ENCODE measurements at places on chromosomes 1 and 21.

GRCh38 chr1:235417086-235417697 lies 50.0 kb downstream of the TBCE start:
- DNase-seq, result peak; percentile 79

GRCh38 chr21:24225431-24225830 lies 1381.8 kb downstream of the MRPL39 start:
- peak; percentile 65 for DNase-seq

DNA sequence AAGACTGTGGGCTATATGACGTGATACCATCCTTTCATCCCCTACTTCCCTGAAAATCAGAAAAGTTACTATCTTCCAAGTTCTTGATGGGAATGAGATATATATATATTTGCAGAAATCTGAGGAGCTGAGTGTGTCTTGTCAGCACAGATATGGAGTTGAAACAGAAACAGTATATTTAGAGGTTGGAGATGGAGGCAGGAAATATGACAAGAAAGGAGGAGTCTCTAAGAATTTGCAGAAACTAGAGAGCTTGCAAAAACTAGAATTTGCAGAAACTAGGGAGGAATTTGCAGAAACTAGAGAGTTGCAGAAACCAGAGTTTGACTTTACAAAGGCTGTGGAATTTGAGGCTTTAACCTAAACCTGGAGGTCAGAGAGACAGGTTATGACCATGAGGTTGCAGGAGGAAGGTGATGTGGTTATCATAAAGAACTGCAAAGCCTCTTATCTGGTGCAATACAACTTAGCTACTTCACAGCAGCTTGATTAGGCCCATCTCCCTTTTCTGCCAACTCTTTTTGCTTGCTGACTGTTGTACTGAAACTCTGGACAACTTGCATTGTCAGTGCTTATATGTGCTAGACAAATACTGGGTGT lies 22.3 kb downstream of the XCL2 start:
- DNase-seq, result no peak

DNA sequence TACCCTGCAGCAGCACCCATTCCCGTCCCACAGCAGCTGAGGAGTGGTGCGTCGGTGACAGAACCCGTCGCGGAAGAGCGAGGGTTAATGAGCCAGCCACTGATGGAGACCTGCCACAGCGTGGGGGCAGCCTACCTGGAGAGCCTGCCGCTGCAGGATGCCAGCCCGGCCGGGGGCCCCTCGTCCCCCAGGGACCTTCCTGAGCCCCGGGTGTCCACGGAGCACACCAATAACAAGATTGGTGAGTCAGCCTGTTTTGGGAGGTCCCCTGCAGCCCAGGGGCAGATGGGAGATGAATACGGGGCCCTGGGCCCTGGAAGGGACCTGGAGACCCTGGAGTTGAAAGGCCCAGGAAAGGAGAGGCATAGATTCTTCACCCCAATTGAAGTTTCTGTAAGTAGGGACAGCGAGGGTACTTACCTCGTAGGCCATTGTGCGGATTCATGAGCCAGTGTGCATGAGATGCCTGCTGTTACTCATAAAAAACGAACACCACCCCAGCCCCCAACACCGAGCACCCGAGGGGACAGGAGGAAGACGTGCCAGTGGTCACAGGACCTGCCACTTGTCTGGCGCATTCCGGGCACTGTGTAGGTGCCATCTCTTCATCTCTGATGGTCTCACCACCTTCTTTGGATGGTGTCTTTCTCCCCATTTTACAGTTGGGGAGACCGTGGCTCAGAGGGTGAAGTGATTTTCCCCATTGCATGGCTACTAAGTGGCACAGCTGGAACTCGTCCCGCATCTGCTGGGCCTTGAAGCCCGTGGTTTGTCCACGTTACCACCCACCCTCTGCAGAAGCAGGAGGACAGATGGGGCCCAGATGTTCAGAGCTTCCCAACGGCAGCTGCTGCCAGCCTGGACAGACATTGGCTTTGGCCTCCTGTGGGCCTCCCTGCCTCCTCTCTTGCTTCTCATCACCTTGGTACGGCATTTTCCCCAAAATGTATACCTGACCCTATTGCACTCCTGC lies 28.3 kb upstream of the TNFRSF1B start:
- DNase-seq, result peak; percentile 15

- DNase-seq, result no peak
These were observed 59.4 kb upstream of the LRRC8B start for GRCh38 chr1:89465201-89465600.

DNA sequence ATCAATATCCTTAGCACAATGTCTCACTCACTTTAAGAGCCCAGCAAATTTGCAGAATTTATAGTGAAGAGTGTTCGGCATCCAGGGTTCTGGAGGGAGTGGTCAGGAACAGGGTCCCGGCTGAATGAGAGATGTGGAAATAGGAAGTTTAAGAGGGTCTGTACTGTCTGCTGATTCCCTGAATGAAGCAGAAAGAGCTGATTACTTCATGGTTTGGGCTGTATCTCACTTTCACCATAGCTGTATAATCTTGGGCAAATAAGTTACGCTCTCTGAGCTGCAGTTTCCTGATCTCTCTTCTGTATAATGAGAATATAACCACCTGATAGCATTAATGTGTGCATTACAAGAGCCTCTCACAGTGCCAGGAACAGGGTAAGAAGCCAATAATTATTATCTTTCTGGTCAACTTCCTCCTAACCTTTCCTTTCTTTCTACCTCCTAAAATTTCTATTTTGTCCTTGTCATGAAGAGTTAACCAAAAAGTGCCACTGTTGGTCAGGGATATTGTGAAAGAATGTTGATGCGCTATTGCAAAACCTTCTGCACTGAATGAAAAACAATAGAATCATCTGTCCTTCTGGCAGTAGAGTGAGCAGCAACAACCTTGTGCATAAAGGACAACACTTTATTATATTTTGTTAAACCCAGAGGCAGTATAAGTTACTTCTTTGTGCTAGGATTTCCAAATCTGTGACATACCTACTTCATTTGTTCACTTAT lies 14.7 kb upstream of the PTGFR start:
- peak; percentile 12 for DNase-seq

DNA sequence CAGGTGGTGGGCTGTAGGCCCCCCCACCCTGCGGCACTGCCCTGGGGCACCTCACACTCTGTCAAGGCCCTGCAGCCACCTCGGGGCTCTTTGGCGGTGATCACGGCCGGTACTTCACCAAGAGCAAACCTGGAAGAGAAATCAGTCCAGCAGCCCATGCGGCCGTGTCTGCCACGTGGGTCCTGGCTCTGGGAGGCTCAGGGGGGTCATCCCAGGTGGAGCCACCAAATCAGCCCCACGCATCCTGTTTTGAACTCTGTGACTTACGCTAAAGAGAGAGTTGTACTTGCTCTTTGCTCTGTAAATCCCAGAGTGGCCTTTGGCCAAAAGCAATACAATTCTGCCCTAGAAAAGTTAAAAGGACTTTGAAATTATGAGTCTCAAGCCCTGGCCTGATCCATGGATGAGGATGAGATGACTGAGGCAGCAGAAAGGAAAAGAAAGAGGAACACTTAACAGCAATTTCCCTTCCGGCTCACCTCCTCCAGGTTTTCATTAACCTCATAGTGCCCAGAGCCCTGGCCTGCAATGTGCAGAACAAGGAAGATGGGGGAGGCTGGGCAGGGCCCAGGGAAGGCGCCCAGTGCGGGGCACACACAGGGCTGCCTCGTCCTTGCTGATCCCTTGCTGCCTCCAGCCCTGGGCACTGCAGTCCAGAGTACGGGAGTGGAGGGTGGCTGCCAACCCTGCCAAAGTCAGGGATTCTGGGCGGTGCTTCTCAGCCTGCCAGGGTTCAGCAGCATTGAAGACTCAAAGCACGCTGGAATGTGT lies 337.0 kb downstream of the MATN1 start:
- DNase-seq, result no peak

GRCh38 chr1:11384170-11384554 lies 94.8 kb upstream of the DISP3 start:
- DNase-seq, result peak; percentile 11

DNA sequence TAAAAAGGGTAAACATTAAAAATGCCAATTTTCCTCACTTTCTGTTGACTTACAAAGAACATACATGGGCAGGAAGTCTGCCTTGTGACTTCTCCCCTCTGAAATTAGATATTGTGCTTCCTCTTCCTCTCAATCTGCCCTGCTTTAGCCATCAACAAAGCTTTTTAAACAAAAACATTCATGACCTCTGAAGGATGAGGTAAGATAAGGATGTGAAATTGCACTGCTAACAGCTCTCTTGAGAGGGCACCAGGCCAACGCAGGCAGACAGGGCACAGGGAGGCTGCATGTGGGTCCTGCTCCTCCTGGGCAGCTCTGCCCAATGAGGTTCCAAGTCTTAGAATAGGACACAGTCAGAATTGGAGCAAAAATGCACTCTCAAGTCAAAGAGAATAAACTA lies 62.1 kb downstream of the DEGS1 start:
- DNase-seq, result no peak

Data from fibroblast of upper back skin (primary cell).